Kidney capillary endothelial cell (primary cell): ENCODE measurements at places on chromosomes 7 and 10.

GRCh38 chr10:121668314-121669027, 70.2 kb upstream of the FGFR2 start:
- DNase-seq = no peak

DNA sequence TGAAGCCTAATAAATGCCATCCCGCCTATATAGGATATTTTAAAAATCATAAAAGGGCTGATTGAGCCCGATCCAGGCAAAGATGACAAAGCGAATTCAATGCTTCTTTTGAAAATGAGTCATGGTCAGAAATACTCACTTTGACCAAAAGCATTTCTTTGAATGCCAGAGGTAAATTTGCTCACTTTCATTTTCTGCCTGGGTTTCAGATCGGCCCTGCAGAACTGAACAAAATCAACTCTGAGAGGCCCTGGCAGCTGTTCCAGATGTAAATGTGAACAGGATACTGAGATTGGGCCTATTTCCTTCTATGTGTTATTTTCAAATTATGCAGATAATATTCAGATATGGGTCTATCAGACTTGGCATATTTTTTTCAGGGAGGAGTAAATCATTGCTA, 114.8 kb upstream of the ARID5B start:
- peak; percentile 40 for DNase-seq

GRCh38 chr7:158923928-158924511, 67.7 kb downstream of the DYNC2I1 start:
- no peak for DNase-seq

DNA sequence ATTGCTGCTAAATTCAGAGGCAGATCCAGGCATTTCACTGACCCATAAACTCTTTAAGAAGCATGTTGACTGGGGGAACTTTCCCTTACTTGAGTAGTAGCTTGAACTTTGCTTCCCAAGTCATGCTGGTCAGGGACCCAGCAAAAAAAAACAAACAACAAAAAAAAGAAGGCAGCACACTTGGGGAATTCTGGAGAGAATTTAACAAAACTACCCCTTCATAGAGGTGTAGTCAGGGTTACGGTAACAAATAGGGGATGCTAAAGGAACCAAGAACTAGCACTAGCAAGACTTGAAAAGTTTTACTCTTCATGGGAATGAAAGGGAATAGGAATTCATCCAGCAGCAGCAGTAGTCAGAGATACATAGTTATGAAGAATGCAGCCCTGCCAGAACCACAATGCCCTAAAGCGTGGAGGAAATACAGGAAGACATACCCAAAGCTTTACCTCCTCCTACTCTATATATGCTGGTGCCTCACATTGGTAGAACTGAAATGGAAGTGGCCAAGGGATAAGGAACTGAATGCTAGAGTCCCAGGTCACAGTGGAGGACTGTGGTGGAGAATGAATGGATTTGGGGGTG, 67.3 kb downstream of the PHYHIPL start:
- DNase-seq = no peak

DNA sequence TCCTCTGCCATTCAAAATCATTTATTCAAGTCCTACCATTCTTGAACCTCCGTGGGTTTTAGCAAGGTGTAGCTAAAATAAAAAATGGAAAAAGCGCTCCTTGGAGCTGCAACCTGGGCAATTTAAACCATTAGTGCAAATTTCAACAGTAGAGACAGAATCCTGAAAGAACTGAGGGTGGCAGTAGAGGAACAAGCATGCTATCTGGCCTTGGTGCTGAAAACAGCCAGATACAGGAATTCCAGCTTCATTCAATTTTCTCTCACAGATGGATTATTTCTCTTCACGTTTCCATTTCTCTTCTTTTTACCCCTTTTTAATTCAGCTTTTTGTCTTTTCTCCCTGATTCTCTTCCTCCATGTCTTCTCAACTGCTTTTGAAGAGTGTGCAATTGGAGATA, 77.7 kb downstream of the OTUD1 start:
- DNase-seq = peak; percentile 17

DNA sequence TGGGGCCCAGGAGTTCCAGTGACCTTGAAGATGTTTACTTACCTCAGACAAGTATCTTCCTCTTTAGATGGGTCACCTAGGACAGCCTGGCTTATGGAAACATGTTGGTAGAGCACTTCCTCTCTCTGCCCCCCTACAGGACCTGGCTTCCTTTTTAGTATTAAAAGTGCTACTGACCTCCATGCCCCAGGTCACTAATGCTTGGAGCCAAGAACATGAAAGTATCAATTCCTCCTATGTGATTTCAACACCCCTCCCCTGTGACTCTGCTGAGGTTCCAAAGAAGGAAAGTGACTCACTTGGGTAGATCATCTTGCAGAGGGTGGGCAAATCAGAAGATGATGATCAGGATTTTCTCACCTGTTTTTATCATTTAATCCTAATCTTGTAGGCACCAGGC, 125.3 kb upstream of the CCDC6 start:
- no peak for DNase-seq

GRCh38 chr10:110067960-110068770, 60.4 kb downstream of the ADD3 start:
- DNase-seq = no peak

DNA sequence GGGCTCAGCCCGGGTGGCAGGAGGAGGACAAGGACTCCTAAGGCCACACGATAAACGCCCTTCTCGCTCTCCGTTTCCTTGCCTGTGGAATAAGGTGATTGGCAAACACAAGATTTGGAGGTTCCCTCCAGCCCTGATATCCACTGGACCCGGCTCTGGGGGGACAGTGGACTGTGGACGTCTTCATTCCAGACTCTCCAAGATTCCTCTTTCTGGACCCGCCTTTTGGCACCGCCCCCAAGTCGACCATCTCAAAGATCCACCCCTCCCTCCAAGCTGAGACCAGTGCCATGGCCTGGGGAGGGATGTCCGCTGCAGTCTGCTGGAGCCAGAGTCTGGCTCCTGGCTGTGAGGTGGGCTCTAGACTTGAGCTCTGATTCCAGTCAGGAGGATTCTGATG, 23.6 kb downstream of the ZNF783 start:
- peak; percentile 7 for DNase-seq

DNA sequence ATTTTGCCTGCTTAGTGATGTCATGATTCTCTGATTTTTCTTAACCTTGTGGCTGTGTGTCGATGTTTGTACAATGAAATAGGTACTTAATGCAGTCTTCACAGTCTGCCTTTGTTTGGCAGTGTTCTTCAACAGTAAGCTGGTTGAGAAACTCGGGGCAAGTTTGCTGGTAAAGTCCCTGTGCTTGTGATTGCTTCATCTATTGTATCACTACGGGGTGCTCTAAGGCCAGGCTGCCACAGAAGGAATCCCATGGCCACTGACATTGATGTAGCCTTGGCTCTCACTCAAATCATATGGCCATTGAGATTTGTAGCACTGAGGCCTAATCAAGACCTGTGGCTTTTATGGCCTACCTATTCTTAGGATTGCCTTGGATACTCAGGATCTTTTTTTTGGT, 33.5 kb upstream of the PRSS37 start:
- DNase-seq = no peak

GRCh38 chr7:69599955-69600709, 1.9 kb downstream of the AUTS2 start:
- peak; percentile 6 for DNase-seq

- DNase-seq = no peak
These were observed 175.0 kb downstream of the POU6F2 start for GRCh38 chr7:39152701-39153100.

DNA sequence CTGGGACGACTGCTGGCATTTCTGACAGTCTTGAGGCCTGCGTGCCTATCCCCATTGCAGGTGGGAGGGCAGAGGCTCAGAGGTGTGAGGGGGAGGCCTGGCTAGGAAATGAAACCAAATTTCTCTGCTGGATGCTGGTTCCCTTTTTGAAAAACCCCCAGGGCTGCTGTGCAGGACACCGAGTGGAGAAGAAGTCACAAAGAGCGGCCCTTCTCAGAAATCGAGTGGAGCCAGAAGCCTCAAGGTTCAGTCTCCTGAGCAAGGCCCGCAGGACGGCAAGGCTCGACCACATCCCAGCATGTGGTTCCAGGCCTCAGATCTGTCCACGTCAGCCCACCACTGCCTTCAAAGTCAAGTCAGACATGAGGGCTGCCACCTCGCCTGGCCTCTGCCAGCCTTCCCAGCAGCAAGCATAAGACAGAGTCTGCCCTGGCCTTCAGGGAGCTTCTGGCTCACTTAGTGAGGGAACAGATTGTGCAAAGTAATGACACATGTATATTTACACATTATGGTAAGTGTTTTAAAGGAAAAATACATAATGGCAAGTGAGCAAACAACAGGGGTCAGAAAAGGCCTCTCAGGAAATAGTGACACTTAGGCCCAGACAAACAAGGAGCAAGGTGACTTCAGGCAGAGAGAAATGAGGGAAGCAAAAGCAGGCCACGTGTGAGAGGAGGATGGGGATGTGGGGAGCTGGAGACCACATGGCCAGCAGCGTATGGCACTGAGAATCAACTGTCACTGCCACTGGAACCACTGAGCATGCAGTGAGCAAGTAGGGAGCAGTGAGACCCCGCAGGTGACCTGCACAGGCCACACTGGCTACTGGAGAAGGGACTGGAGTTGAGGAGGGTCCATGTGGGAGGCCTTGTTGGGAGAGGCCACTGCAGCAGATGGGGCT, 86.7 kb downstream of the ARHGAP22 start:
- DNase-seq = no peak

DNA sequence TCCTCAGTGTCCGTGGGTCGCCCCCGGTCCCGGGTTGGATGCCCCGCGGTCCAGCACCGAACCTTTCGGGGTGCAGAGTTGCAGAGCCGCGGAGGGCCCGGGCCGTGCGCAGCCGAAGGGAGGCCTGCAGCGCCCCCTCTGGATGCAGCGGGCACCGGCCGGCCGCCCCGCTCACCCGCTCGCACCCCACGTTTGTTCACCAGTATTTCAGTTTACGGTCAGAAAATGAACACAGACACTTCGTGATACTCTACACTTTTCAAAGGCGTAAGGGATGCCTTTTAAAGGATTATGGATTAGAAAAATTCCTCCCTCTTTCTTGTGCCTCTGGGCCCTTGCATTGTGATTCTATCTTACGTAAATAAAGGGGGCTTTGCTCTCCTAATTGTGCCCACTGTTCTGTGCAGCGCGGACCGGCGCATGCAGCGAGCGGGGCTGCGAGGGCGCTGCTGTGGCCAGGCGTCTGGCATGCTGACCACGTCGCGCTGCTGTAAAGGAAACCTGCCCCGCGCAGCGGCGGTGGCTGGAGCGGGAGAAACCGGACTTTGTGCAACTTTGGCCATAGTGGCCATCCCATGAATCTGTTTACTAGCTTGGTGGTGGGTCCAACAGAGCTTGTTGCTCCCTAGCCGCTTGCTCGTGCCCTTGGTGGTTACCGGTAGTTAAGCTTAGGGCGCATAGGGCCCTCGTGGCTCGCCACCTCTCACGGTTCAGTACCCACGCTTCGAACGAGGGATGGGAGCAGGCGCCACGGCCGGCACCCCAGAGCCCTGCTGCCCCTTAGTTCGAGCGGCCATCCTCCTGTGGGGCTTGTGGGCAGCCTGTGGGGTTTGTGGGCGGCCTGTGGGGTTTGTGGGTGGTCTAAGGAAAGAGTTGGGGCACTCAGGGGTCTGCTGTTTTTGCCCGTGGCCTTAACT, 739 bp upstream of the MEST start:
- no peak for DNase-seq

- no peak for DNase-seq
These were observed 495.1 kb downstream of the RPS24 start for GRCh38 chr10:78528749-78529204.

DNA sequence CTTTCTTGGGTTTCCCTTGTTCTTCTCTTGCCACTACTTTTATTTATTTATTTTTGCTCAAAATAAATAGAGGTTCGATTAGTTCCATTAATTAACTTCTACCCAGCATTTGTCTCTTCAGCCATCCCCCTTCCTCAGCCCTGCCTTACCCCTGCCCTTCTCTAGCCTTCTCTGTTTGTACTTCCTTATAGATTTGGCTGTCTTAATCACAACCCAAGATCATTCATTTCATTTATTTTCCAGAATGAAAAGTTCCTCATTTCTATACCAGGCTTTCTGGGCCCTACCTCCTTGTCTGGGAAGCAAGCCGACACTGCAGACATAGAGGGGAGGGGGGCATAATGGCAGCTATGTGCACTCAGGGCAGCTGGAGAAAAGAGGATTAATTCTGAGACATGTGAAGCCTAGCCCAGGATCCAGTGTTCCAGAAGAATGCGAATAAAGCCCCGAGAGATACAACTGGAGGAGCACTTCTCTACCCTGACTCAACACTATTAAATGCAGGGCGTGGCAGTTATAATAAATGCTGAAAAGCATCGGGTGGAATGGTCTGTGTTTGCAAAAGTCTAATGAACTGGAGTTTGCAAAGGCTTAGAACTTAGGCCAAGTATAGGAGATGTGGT, 6.4 kb upstream of the PDCD4 start:
- DNase-seq = no peak

GRCh38 chr7:76386691-76387260, 22.7 kb downstream of the SSC4D start:
- no peak for DNase-seq

GRCh38 chr10:87798082-87798481, 19.9 kb downstream of the ATAD1 start:
- DNase-seq = no peak

DNA sequence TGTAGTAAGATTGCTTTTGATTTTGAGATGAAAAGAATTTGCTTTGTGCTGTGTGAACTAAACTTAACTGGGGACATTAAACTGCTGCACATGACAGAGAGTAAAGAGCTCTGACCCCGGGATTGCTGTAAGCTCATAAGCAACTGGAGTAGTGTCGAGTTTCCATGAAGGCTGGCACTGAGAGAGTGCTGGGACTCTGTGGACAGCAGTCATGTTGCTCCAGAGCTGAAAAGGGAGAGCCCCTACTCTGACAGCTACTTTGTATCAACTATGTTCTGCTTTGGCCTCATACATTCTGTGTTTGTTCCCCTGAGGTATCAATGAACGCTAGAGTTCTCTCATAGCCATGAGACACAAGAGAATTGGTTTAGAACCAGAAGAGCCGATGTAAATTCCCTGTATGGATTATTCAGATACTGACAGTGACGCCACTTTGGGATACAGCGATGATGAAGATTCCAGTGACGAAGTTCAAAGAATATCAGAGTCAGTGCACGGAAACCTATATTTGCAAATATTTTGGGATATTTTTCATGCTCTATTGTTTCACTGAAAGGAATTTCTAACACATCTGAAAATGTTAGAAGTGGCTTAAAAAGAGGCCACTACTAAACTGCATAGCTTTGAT, 185.9 kb upstream of the DKK1 start:
- no peak for DNase-seq
